ENCODE measurements at places on chromosomes 1 and 21. TPM values are rescaled to one million over a fixed set of nuclear protein-coding genes. Genes with fewer than 3 reads are reported as not detected.

- DNase-seq: no peak
Observed at GRCh38 chr1:34611571-34611970, 143.3 kb upstream of the GJB5 start.

GRCh38 chr21:44867464-44867863, 6.0 kb downstream of the PTTG1IP start:
- DNase-seq: no peak

DNA sequence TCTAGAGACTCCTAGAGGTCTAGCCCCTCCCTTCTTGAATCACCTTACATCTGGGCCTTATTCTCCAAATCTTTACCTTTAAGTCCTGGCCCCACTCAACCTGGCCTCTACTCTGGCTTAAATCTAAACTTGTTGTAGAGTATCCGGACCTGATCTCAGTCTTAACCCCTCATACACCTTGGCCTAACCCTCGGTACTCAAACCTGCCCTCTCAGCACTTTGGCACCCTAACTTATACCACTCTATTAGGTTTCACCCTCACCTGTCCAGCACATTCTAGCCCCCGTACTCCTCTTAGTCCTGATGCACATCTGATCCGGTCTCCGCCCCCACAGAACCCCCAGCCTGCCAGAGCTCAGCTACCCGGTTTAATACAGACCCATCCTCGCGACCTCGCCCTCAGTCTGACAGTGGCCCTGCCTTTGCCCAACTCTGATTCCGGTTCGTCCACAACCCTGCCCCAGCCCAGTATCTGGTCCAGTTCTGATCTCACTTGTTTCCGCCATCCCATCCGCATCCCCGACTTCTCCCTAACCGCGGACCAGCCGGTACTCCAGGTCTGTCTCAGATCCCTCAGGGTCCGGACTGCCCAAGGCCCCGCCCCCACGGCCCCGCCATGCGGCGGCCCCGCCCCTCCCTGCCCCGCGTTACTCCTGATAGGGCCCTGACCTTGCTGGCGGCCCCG, 1.5 kb downstream of the TRIM62 start:
- peak; percentile 88 for DNase-seq

DNA sequence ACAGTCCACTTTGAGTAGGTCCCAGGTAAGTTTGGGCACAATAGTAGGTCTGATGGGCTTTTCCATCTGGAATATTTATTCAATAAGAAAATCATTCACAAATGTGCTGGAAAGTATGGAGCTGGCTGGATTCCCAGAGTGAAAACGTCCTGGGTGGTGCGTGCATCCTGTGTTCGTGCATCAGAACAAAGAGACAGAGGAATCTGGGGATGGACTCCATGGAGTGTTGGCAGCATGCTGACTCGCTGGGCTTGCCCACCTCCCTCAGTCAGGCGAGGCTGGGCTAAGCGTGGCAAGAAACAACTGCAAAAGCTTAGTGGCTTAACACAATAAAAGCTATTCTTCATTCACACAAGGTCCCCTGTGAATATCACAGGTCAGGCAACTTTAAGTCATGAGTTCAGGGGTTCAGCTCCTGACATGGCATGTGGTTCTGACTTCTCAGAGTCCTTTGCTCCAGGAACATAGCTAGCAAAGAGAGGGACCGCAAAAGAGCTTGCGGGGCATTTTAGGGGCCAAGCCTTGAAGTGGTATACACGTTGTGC, 151.6 kb upstream of the ZNF644 start:
- no peak for DNase-seq

DNA sequence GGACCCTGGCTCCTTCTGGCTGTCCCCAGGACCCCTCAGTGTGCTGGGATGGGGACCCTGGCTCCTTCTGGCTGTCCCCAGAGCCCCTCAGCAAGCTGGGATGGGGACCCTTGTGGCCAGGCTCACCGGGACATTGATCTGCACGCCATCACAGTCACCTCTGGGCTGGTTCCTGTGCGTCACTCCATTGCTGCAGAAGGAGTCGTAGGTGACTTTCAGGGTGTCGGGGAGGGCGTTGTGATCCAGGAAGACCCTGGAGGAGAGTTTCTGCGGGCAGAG, 19.7 kb upstream of the PTTG1IP start:
- no peak for DNase-seq

DNA sequence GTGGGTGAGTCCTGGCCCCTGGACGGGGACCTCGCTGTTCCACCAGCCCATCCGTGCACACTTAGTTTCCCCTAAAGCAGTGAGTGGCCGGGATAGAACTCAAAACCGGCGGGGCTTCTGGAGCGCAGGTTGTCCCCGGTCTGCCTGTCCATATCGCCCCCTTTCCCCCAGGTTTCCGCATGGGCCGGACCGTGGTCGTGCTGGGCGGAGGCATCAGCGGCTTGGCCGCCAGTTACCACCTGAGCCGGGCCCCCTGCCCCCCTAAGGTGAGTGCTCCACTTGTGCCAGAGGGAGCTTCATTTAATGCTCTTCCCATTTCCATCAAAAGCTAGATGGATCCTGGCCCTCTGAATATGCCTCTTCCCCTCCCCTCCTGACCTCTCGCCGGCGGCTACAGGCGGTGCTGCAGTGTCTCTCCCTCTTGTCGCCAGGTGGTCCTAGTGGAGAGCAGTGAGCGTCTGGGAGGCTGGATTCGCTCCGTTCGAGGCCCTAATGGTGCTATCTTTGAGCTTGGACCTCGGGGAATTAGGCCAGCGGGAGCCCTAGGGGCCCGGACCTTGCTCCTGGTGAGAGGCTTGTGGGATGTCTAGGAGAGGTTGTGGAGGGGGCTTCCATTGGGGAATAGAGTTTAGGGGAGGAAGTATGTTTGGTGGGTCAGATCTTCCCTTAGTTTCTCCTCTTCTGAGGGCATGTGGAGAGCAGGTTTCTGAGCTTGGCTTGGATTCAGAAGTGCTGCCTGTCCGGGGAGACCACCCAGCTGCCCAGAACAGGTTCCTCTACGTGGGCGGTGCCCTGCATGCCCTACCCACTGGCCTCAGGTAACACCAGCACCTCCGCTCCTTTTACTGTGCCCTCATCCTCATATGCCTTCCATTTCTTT, 683 bp downstream of the PPOX start:
- no peak for DNase-seq

DNA sequence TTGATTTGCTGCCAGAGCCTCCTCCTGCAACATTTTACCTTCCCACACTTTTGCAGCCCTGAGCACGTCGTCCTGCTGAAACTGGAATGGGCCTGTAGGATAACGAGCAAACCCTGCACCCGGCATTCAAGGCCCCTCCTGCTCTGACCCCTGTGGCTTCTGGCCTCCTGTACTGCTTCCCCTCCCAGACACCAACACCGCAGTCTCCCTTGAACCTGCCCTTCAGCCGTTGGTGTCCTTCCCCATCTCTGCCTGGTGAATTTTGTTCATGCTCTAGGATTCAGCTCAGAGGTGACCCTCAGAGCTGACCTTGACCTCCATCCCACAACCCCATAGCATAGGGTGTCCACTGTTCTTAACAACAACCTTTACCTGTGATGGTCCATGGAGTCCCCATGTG, 535.1 kb downstream of the MATN1 start:
- no peak for DNase-seq

Gene GPX7
- 20.3 TPM for total RNA-seq

Gene ANKRD65
- total RNA-seq: 16.0 TPM

Gene SH3BP5L
- 11.5 TPM for total RNA-seq

Gene ST6GALNAC5
- 53.4 TPM for total RNA-seq

All from breast epithelium (tissue), 4 donors.